ENCODE measurements at places on chromosomes 4 and X. TPM values are rescaled to one million over a fixed set of nuclear protein-coding genes. Genes with fewer than 3 reads are reported as not detected.

Gene FGB
- total RNA-seq = not detected

Gene IL21
- not detected for total RNA-seq

Gene PCDH10
- total RNA-seq = 0.79 TPM

Gene VCX3B
- total RNA-seq = not detected

All from bronchial smooth muscle cell (primary cell).